ENCODE measurements at places on chromosomes 5 and 9.

GRCh38 chr5:112535356-112535755 is 116.3 kb upstream of the EPB41L4A start:
- DNase-seq: no peak

DNA sequence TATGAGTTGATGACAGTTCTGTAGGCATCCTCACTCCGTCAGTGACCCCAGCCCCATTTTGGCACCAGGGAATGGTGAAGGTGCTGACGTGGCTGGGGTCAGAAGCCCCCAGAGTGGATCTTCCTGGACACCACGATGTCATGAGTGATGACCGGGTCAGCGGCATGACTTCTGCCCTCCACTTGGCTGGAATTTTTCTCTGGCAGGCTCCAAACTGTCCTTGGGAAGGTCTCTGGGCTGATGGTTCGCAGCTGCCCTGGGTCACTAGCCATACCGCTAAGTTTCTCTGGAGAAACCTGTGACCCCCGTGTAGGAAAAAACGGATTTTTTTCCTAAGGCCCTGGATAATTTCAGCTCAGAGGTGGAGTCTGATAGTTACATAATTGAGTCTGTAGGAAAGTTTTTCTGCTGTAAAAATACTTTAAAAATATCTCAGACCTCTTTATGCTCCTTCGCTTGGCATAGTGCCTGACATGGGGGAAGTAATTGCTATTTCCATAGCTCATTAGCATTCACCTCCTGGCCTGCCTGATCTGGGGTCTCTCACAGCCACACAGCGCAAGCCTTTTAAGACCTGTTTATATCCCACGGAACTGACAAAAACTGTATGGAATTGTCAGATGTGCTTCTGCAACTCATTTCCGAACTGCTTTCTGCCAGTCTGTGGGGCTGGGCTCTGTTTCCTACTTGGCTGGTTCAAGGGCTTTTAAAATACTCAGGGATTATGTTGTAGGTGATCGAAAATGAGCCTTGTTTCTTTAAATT is 69.2 kb downstream of the ANGPTL2 start:
- no peak for DNase-seq

GRCh38 chr5:142515036-142515435 is 170.9 kb downstream of the FGF1 start:
- no peak for DNase-seq

DNA sequence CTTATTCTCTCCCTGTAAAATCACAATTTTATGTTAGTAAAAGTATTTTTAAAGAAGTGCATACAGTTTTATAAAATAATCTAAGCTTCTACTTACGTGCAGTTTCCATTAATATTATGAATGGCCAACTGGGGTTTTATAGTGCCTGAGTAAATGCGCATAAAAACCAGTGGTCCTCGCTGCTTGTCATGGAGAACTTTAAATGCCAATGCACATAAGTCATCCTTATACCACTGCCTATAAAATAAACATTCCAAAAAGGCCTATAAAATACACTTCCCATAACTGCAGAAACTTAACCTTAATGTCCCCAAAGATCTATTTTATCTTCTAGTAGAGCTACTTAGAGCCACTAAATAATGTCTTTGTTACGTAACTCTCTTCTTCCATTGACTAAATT is 28.5 kb downstream of the GFM2 start:
- DNase-seq: peak; percentile 14
